ENCODE measurements at places on chromosomes 16 and 17.

GRCh38 chr16:12258861-12259645, 282.5 kb downstream of the SNX29 start:
- no peak for DNase-seq

DNA sequence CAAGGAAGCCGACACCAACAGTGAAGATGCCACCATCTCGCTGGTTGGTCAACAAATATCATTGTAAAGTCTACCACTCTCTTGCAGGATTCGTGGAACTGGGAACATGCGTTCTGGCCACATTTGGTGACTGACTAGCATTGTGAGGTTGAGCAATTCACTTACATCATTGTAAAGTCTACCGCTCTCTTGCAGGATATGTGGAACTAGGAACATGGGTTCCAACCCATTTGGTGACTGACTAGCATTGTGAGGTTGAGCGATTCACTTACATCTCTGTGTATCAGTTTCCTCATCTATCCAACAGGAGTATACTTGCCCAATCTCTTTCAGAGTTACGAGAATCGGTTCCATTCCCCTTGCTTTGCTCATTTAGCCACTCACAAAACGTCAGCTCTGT, 42.6 kb upstream of the RPH3AL start:
- DNase-seq: no peak

DNA sequence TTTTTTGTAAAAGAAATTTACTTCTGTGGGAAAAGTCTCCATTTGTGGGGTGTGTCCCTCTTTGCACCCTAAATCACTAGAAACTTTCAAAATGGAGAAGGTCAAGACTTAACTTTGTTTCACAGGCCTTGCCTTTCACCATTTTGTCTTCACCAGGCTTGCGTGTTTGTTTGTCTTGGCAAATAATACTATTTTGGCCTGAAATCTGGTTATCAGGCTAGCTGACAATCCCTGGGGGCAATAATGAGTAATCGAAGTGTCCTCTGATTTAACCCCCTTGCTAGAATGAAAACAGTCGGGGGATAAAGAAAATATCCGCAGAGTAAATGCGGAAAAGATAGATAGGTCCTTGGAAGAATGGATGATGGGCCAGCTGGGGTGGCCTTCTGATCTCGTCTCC, 34.5 kb downstream of the SLC39A11 start:
- no peak for DNase-seq

DNA sequence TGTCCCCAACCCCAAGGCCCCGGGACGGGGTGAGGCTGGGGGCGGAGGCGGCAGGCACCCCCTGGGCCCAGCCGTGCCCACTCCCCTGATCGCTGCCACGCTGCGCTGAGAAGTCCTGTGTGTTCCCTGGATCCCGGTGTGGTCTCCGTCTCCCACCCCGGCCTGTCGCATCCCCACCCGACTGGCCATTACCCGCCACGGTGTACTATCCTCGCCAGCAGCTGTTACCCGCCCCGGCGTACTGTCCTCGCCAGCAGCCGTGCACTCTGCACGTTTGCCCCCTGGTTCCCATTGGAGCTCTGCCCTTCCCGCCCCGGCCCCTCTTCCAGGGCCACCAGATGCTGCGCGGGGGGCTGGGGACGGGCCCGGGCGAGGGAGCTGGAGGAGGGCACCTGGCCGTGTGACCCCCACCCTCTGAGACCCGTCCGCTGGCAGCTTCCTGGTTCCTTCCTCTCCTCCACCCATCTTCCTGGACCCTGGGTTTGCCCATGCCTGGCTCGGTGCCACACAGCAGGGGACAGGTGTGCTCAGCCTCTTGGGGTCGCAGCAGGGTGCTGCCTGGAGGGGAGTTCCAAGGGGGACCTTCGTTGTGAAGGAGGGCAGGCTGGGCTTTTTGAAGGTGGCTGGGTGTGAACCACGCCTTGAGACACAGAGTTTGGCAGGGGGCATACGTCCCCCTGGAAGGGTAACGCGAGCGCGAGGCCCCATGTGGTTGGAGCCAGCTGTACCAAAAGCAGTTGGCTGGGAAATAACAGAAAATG, 19.7 kb downstream of the BAHCC1 start:
- no peak for DNase-seq

DNA sequence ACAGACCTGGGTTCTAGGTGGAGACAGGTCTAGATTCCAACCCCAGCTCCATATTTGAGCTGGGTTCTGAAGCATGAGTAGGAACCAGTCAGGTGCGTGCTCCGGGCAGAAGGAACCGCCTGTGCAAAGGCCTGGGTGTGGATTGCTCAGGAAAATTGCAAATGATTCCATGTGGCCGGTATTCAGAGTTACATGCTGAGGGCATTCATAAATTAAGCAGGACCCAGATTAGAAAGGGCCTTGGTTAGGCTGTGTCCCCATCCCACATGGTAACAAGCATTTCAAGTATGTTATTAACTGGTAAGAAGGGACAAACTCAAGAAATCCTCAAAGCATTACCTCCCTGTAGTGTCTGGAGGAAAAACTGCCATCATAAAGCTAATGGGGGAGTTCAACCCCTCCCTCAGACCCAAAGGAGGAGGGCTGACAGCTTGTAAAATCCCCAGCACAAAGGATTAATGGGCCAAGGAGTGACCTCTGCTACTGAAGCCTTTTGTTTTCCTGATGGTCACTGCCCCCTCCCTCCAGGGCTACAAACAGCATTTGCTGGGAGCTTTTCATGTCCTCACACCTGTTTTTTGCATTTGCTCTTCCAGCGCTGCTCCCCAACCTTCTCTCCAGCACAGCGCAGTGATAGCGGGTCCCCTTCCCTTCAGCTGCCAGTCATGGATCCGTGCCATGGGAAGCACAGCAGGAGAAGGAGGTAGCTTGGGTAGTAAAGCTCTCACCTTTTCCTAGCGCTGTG, 218.0 kb downstream of the C16orf95 start:
- no peak for DNase-seq
